Hematopoietic multipotent progenitor cell treated with erythropoietin and hydrocortisone succinate and interleukin-3 and kit ligand, for 17 days (in vitro differentiated cells): ENCODE measurements at places on chromosomes 2 and 18.

DNA sequence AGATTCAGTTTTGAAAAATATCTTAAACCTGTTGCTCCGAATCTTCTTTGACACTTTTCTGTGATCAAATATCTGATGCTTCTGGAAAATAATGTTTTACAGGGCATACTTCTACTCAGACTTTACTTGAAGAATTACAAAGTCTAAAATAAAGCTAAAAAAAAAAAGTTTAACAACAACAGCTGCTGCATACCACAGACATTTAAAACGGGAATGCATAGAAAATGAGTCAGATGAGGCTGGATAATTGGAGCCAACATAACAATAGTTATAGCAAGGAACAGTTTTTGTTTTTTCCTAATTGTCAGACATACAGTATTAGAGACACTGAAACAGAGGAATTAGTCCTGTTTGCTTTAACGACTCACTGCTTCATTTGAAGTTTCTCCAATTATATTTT lies 1090.2 kb downstream of the SUCLG1 start:
- no peak for DNase-seq

DNA sequence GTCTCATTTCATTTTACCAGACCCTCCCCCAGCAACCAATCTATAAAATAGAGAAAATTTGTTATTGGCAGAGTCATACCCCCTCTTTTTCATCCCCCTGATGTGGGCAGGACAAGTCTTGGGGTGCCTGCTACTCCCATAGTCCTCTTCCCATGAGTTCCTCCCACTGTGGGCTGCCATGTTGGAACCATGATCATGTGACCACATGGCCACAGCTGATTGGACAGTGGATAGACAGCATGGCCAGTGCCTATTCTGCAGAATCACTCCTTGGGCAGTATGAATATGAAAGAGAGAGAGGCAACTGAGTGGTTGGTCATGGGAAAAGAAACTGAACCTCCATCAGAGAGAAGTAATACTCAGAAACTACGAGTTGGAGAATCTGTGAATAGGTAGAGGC lies 84.9 kb downstream of the PDCL3 start:
- no peak for DNase-seq

GRCh38 chr2:190465060-190465459 lies 56.9 kb downstream of the MFSD6 start:
- DNase-seq, result peak; percentile 36

DNA sequence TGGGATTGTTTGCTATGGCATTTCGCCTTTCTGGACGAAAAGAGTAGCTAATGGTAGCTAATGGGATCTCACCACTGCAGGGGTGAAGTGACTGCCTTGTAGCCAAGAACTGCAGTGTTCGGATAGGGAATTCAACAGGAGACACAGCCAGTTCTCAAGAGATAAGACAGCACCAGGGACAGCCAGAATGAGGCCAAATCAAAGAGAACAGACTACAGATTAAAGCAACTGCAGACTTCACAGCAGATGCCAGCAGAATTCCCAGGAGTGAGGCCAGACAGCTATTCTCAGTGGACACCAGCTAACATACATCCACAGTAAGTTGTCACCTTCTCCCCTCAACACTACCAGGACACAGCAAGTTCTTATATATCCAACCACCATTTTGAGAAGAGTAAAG lies 124.0 kb downstream of the PLA2R1 start:
- DNase-seq, result no peak

DNA sequence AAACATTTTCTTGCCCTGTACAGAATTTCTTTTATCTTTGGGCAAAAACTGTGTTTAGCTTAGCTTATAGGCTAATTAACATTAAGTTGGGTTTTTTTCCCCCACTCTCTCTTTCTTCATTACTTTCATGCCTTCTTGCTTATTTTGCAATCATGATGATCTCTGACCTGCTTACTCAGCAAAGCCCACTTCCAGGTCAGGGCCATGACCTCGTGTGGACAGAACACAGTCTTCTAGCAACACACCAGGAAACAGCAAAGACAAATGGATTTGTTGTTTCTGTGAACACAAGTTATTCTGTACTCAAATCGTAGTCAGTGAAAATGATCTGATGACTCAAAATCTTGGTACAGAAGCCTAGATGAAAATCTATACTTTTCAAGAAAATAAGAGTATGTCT lies 60.7 kb downstream of the SPATS2L start:
- DNase-seq, result no peak

DNA sequence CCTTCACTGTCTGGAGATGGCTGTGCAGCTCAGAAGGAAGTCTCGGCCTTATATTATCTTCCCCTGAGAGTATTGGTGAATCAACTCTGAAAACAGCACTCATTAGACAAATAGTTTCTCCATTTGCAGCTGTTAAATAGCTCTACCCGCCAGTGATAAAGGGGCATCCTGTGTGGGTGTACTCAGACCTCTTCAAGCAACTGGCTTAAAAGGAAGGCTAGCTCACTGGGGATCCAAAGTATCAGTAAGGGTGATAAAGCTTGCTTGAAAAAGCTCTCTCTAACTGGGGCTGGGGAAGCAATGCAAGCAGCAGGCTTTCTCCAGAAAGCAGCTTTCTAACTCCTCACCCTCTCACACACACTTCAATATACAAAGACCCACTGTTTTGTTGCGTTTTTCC lies 64.9 kb upstream of the PSMD14 start:
- DNase-seq, result no peak
